Esophagus squamous epithelium (tissue), 5 donors: ENCODE measurements at places on chromosomes 7 and 10. TPM values are rescaled to one million over a fixed set of nuclear protein-coding genes. Genes with fewer than 3 reads are reported as not detected.

DNA sequence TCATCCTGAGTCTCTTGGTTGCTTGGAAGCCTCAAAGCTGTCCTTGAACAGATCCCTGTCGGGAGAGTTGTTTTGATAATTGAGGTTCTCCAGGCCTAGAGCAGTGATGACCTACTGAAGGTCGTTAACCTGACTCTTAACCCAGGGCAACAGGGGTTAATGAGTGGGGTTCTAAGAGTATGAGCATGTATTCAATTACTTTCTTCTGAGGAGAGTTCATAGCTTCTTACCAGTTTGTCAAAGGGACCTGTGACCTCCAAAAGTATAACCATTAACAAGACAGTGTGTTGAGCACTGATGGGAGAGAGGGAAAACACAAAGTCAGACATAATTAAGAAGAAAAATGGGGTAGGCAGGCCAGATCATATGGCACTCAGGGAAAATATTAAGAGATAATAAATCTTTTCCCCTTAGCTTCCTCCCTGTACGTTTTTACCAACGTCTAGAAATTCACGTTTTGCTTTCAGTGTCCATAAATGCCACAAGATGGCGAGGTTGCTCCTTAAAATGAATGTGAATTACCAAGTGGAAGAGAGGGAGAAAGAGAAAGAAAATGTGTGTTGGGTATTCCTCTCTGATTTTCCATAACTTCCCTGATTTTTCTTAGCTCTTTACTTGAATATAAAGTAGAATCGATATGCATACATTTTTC, 97.6 kb downstream of the SUGCT start:
- no peak for DNase-seq

DNA sequence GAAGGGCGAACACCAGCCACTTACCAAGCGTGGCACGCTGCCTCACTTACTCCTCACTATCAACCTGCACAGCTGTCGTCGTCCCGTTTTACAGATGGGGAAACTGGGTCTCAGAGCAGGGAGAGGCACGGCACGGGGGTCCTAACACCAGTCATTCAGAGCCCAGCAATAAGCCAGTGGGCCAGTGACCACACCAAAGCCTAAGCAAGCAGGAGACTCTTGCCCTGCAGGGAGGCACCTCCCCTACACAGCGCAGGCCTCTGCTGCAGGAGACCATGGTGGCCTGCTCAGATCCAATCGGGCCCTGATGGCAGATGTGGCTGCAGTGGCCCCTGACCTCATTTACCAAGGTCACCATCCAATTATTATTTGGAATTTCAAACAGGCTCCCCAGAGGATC, 4.8 kb downstream of the SLIT1 start:
- DNase-seq: no peak

GRCh38 chr10:111231779-111232178, 154.9 kb downstream of the ADRA2A start:
- DNase-seq: no peak

DNA sequence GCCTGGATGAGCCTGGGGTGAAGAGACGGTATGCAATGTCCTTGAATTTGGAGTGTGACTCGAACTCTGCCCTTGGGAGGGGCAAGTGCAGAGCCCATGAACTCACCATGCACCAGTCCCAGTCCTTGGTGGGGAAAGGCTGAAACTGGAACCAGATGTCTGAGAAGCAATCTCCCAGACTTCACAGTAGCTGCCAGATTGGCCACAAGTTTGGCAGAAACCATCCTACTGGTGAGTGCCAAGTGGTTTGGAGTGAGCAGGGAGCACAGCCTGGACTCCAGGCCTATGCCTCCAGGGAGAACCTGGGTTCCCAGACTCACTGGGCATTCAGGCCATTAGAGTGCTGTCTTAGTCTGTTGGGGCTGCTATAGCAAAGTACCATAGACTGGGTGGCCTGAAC, 99.6 kb upstream of the LYZL1 start:
- no peak for DNase-seq

- no peak for DNase-seq
Measured at GRCh38 chr10:50501924-50502452, 121.8 kb downstream of the SGMS1 start.

- DNase-seq: no peak
Measured at GRCh38 chr7:18786196-18786727, 290.7 kb downstream of the HDAC9 start.

- DNase-seq: no peak
Measured at GRCh38 chr10:133339708-133340380, 3.1 kb upstream of the CALY start.

DNA sequence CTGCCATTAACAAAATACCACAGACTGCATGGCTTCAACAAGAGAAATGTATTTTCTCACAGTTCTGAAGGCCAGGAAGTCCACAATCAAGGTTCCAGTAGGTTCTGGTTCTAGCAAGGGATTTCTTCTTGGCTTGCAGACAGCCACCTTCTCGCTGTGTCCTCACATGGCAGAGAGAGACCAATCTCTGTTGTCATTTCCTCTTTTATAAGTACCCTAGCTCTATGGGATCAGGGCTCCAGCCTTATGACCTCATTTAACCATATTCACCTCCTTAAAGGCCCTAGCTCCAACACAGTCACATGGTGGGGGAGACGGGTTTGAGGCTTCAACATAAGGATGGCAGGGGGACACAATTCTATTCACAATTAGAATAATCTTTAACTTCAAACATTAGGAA, 23.6 kb downstream of the ABI1 start:
- DNase-seq: no peak

DNA sequence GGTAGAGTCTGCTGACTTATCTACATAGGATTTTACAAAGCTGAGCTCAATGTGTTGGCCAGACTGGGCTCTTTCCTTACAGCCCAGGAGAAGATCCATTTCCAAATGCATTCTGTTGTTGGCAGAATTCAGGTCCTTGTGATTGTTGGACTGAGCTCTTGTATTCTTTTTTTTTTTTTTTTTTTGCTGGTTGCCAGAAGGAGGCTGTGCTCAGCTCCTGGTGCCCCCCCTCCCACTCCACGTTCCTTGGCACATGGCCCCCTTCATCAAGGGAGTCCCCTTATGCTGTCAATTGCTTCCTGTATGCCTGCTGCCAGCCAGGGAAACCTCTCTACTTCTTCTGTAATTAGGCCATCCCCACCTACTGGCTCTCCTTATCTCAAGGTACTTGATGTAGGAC, 518.1 kb upstream of the AKR1E2 start:
- DNase-seq: no peak

DNA sequence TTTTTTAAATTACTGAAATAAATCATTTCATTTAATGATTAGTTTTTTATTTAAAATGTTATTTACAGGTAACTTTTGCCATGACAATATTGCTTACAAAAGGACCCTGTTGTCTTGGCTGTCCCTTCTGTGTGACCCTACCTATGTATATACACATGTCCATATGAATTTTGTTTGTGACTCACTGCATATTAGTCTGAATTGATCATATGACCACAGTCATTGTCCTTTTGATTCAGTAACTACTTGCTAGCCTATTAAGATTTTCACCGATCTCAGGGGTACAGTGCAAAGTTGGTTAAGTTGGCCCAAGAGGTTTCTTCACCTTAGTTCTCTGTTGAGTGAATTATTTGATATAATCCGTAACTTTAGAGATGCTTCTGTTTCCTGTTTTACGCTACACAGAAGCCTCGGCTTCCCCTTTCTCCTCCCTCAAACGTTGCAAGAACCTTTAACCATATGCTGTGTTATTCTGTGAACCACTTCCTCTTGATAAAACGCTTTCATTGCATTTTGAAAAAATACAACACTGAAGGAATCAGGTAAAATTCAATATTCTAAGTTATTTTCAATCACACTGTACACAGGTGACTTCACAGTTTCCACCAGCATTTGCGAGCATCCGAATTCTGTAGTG, 43.9 kb downstream of the APBB1IP start:
- no peak for DNase-seq

DNA sequence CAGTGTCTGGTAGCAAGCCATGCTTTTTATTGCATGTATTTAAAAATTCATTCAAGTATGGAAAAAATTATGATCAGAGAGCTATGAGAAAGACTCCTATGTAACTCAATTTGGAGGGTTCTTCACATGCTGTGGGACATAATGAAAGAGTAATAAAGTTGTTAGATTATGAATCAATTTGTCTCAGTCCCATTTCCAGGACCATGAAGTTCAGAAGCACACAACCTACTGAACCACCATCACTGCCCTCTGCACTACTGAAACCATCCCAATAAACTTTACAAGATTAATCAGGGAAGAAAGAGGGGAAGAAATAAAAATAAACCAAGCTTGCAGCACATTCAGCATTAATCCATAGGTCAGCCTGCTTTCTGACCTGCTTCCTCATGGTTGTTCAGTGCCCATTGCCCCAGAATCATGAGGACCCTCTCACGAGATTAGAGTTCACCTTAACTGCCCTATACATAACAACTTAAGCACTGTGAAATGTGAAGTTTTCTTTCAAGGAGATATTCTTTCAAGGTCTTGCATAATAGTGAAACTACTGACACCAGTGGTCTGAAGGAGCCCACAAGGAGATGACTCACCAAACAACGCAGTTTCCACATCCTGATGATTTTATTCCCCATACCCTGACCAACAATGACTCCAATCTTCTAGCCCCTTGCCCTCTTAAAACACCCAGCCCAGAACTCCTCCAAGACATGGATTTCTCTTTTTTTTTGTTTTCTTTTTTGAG, 171.5 kb upstream of the ADCY1 start:
- DNase-seq: no peak

DNA sequence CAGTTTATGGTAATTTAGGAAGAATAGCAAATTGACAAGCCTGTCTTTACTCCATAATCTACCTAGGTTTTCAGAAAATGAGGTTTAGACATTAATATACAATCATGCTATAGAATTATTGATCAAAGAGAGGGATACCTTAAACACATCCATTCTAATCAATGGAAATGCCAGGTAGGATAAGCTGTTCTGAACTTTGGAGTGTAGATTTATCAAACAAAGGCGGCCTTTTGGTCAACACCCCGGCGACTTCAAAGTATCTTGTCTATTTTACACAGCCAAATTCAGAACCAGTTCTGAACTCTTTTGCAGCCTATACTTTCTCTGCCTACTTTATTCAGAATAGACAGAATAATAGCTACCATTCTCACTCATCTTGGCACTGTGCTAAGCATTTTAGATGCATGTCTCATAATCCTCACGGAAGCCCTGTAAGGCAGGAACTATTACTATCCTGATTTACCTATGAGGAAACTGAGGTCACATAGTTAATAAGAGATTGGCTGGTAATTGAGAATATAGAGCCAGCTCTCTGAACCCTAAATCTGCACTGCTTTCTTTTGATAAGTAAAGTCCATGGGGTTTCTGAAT, 641.9 kb upstream of the LRRTM3 start:
- DNase-seq: no peak

GRCh38 chr7:101620991-101621390, 8.1 kb downstream of the MYL10 start:
- no peak for DNase-seq

The CYP2C19 gene
- total RNA-seq: 5.0 TPM

The CLDN3 gene
- 1.3 TPM for total RNA-seq

The GDF2 gene
- total RNA-seq: not detected

The NXPH1 gene
- not detected for total RNA-seq

The H2BK1 gene
- not detected for total RNA-seq
